Posterior vena cava (tissue), 2 donors: ENCODE measurements at places on chromosomes 16 and 17.
A peak's percentile ranks its signal among the peaks of the same experiment; 100 is the strongest.

GRCh38 chr16:75333721-75334163 is 82.3 kb upstream of the BCAR1 start:
- DNase-seq, result no peak

GRCh38 chr17:55661256-55661758 is 61.4 kb downstream of the TMEM100 start:
- DNase-seq, result no peak

GRCh38 chr16:85328676-85329058 is 216.4 kb upstream of the CIBAR2 start:
- no peak for DNase-seq

DNA sequence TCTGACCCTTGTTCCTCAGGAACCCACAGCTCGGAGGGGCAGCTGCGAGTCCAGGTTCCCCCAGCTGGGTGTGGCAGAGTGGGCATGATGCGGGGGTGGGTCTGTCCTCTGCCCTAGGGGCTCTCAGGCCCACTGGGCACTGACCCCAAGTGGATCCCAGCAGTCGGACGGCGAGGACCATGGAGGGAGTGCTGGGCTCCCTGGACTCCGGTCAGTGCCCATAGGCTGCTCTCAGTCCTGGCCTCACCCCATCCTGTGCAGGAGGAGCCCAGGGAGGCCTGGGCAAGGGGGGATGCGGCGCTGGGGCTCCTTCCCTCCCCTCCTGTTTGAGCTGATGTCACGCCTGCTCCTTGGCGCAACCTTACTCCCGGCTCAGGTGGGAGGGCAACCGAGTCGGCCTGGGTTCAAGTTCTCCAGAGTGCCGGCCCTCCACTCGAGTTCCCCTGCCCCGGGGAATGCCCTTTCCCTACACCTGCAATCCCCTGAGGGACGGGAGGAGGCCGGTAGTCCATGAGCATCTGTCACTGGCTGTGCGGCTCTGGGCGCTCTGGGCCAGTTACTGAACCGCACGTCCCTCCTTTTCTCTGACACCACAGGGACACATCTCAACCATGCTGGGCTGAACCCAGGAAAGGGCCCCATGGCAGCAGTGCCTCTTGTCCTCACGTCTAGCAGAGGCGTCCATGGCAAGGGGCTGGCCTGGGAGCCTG is 52.6 kb upstream of the ACSF3 start:
- peak; percentile 72 for DNase-seq

DNA sequence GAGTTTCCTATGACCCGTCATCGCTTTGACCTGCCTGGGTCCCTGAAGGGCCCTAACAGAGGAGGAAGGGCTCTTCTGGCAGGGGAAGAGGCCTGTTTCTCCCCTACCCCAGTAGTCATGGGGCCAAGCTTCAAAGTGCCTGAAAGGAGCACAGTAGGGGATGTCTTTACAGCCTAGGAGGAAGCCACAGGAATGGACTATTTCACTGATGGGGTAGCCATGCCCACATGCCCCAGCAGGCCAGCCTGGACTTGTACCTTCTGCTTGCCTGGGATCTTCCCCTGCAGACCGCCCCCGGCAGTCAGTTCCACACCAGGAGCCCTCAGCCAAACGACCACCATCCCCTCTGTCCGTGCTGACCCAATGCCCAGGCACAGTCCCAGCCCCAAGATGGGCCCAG is 41.8 kb upstream of the PEMT start:
- no peak for DNase-seq

DNA sequence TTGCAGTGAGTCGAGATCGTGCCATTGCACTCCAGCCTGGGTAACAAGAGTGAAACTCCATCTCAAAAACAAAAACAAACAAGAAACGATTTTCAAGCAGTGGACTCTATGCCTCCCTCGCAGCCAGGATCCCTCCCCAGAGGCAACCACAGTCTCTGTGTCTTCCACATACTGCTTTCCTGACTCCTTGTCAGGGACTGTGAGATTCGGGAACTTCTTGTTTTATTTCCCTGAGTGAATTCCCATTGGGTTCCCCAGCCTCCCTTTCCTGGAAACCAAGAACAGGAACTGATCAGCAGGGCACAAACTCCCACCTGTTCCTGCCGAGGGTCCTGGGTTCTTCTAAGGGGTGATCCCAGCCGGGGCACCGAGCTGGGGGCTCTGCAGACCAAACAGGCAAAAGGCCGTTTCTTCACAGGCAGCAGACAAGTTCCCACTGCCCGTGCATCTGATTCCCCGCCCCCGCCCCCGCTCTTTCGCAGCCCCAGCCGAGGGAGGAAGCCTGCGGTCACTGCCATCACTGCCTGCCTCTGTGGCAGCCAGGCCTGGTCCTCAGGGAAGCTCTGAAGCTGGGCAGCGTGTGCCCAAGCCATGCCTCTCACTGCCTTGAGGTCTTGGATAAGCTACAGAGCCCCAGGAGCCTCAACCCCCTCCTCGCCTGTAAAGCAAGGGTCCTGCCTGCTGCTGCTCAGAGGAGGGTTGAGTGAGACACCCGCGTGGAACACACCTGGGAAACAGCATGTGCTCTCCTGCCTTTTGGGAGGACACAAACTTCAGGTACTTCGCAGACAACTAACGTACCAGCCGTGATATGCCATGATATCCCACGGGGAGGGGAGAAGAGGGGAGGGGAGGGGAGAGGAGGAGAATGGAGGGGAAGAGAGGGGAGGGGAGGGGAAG is 5.5 kb upstream of the PIEZO1 start:
- DNase-seq, result no peak

- no peak for DNase-seq
Observed at GRCh38 chr16:58196898-58197313, 1.0 kb downstream of the CSNK2A2 start.

DNA sequence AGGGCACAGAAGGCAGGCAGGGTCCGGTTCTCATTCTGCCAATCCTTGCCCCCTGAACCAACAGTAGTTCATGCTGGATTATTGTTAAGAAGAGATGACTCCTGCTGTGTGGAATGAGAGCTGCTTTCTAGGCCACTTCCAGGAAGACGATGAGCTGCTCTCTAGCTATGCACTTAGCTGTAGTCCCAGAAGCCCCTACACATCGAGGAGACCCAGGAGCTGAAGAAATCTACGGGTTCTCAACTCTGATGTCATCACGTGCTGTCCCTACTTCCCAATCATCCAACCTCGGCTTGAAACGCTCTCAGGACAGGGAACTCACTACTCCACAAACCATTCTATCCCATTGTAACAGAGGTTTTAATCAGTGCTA is 29.0 kb upstream of the EMP2 start:
- DNase-seq, result no peak

- DNase-seq, result no peak
Observed at GRCh38 chr17:39186481-39187002, 10.9 kb downstream of the CACNB1 start.

GRCh38 chr17:17345686-17346427 is 42.7 kb downstream of the NT5M start:
- DNase-seq, result peak; percentile 57
